ENCODE measurements at places on chromosomes 12 and 14.

GRCh38 chr14:32417956-32418552 lies 89.0 kb downstream of the AKAP6 start:
- no peak for DNase-seq

DNA sequence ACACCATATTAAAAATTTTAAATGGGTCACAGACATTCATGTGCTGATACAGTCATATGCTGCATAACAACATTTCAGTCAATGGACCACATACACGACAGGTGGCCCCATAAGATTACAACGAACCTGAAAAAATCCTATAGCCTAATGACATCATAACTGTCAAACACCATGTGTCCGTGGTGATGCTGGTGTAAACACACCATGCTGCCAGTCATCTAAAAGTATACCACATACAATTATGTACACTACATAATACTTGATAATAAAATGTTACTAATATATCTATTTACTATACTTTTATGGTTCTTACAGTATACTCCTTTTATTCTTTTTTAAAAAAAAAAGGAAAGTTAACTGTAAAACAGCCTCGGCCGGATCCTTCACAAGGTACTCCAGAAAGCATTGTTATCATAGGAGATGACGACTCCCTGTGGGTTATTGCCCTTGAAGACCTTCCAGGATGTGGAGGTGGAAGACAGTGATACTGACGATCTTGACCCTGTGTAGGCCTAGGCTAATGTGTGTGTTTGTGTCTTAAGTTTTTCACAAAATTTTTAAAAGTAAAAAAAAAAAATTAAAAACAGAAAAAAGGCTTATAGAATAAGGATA lies 5.0 kb upstream of the TDG start:
- DNase-seq, result no peak

- DNase-seq, result no peak
These were observed 1.2 kb downstream of the ESRRB start for GRCh38 chr14:76376878-76377734.

- DNase-seq, result no peak
These were observed 8.1 kb downstream of the COCH start for GRCh38 chr14:30882431-30882830.

GRCh38 chr12:109863847-109864712 lies 16.3 kb downstream of the GLTP start:
- DNase-seq, result no peak

DNA sequence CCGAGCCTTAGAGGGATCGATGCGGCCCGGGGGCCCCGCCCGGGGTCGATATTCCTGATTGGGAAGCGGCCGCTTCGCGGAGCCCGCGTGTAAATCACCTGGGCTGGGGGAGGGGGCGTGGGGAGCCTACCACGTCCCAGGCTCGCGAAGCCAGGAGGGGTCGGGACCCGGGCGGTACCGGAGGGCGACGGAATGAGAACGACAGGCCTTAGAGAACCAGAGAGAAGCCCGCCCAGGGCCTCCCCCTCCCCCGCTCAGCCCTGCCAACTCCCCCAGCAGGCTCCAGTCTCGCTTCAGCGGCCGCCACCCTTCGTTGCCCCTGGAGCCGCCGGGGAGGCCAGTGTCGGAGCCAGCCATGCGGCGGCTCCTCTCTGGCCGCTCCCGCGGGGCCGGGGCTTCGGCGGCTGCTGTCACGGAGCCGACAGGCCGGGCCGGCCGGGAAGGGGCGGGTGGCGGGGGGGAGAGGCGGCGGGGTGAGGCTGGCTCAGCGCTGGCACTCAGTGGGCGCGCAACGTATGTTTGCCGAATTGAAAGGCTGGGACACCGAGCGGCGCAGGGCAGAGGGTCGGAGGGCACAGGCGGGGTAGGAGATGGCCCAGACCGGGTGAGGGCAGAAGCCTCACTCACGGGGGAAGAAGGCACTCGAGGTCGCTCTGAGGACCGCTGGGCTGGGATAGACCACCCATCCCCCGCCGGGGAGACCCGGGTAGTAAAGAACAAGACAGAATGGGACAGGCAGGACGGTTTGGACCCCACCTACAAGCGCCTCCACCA lies 1.4 kb upstream of the DNAJC22 start:
- no peak for DNase-seq
